ENCODE measurements at places on chromosomes 5 and 9.

- H3K27me3 ChIP-seq = peaks cover 13% of the 10 kb centered on the region
- no peaks in the 10 kb centered on the region for H3K4me1 ChIP-seq
- no peaks in the 10 kb centered on the region for H3K36me3 ChIP-seq
- DNase-seq = no peak
Measured at GRCh38 chr9:115495052-115495635, 377.2 kb upstream of the TNC start.

DNA sequence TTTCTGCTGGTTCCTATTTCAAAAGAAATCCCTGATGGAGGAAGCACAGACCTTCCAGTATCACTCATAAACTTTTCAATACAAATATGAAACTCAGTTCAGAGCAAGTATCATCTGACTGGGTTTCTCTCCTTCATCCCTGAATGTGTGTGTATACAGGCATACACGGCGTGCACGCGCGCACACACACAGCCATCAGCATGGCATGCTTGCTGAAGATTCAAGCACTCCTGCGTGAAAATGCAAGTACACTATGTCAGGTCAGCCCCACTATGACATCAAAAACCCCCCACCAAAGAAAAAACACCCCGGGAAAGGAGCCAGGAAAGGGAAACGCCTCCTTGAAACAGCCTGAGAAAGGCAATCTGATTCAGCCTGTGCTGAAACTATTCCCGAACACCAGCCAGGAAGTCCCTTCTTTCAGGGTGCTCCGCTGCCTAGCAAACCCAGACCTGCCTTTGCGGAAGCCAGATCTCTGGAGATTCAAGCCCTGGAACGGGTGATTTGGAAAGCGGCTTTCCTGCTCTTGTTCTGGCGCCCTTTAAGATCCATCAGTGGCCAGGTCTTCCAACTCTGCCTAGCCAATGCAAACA is 831 bp downstream of the KLHL3 start:
- peaks cover 24% of the 10 kb centered on the region for H3K4me1 ChIP-seq
- peak; percentile 32 for DNase-seq
- H3K4me3 ChIP-seq = no peak overlapping the region
- H3K27ac ChIP-seq = no peak overlapping the region
- peaks cover 7% of the 10 kb centered on the region for H3K36me3 ChIP-seq

- no peaks in the 10 kb centered on the region for H3K27me3 ChIP-seq
- DNase-seq = no peak
- H3K4me3 ChIP-seq = no peak overlapping the region
Measured at GRCh38 chr5:26329562-26330189, 708.7 kb downstream of the CDH9 start.

- no peak for DNase-seq
- H3K4me3 ChIP-seq = no peak overlapping the region
- H3K27me3 ChIP-seq = no peaks in the 10 kb centered on the region
- H3K27ac ChIP-seq = no peak overlapping the region
Measured at GRCh38 chr9:35349287-35349990, 140.5 kb upstream of the RUSC2 start.

DNA sequence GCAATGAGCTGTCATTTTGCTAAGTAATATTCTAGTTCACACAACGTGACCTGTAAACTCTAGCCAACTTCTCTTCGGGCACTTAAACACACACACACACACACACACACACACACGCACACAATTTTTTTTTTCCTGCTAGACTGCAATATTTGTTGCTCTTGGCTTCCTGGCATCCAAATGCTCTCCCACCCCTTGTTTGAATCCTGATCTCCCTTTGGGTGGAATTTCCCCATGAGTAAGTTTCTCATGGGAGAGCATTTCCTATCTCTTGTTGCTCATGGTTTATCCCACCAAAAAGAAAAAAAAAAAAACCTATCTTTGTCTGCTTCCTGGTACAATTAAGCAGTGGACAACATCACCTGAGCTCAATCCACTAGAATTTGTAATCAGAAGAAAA is 54.7 kb upstream of the TSLP start:
- no peaks in the 10 kb centered on the region for H3K36me3 ChIP-seq
- peak overlapping the region; percentile 2 for H3K27ac ChIP-seq
- H3K4me1 ChIP-seq = no peaks in the 10 kb centered on the region

DNA sequence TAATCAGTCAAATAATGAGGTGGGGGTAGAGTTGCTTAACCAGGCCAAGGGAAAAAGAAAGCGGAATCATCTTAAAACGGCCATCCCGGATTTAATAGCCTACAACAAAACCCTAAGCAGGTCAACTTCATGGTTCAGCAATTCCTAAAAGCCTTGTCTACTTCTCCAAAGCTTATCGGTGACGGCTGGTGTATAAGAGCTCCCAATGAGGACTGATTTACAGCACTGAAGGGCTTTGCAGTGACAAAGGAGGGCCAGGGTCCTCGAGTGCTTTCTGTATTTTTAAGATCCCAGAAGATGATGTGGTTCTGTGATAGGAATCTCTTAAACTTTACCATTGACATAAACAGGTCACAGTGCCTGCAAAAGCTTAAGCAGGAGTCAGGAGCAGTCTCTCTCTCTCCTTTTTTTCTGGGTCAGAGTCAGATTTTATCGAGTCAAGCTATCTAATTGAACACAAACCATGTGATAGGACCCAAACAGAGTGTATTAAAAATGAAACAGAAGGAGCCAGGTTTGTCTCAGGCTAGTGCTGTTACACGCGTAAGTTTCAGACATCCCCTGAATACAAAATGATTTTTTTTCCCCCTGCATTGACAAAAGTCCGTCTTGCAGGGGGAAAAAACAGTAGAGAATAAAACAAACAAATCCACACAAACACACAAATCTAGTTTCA is 663.6 kb upstream of the ZNF608 start:
- DNase-seq = no peak
- peaks cover 24% of the 10 kb centered on the region for H3K4me1 ChIP-seq
- no peaks in the 10 kb centered on the region for H3K27me3 ChIP-seq
- no peak overlapping the region for H3K27ac ChIP-seq

- H3K36me3 ChIP-seq = no peaks in the 10 kb centered on the region
- no peaks in the 10 kb centered on the region for H3K4me1 ChIP-seq
- no peak overlapping the region for H3K4me3 ChIP-seq
Measured at GRCh38 chr5:143781993-143782520, 29.9 kb upstream of the HMHB1 start.

DNA sequence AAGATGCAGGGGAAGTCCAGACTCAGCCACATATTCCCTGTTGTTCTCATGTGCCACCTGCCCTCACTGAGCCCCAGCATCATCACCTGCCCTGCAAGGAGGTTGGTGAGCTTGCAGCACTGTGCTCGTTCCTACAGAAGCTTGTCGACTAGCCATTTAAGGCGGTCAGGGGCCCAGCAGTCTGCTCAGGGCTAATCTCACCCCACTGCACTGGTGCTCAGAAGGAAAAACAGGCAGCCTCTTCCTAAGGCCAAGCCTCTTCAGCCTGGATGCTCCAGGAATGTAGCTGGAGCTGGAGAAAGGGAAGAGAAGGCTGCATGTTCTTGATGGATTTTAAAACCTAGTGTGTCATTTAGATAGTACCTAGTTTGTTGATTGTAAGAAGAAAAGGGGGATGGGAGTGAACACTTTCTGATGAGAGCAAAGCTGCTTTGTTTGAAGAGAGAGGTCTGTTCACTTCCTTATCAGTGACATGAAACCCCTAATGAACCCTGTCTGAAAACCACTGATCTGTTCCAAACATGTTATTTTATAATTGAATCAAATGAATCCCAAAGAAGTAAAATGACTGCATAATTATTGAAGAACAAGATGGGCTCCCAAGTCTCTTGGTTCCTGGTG is 10.6 kb upstream of the ASPN start:
- H3K36me3 ChIP-seq = peaks cover 2% of the 10 kb centered on the region
- H3K4me3 ChIP-seq = no peak overlapping the region
- H3K27me3 ChIP-seq = no peaks in the 10 kb centered on the region
- no peaks in the 10 kb centered on the region for H3K4me1 ChIP-seq
- DNase-seq = no peak

GRCh38 chr5:74422671-74423070 is 217.9 kb downstream of the ENC1 start:
- H3K36me3 ChIP-seq = no peaks in the 10 kb centered on the region
- peaks cover 5% of the 10 kb centered on the region for H3K27me3 ChIP-seq

DNA sequence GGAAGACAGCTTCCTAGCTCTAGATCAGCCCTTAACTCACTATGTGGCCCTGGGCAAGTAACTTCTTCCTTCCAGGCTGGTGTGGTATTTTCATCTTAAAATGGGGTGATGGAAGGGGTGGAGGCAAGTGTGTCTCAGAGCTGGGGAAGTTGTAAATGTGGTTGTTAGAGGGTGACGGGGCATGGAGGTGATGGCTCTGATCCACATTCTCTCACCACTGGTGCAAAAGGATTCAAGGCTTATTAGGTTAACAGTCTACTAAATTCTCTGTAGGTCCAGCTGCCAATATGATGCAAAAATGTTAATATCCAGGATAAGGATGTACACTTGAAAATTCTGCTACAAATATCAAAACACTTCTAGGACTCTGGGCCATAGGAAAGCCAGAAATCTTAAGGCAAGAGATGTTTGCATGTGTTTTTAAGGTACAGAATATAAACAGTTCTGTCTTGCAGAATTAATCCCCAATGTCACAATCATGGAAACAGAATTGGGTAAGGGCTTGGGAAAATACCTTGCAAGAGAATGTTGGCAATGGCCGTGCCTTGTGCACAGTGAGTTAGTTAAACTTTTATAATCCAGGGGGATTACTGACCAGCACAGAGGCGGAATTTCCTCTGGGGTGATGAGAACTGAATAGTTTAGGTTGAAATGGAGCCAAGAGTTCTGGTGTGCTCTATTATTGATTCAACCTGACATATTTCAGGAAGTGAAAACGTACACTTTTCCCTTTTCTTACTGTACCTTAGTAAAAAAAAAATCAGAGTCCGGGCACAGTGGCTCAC is 19.8 kb downstream of the TNFSF15 start:
- no peak overlapping the region for H3K27ac ChIP-seq

GRCh38 chr9:97808415-97808814 is 44.6 kb upstream of the FOXE1 start:
- no peak for DNase-seq
- peaks cover 29% of the 10 kb centered on the region for H3K27me3 ChIP-seq
- no peak overlapping the region for H3K4me3 ChIP-seq
- no peak overlapping the region for H3K27ac ChIP-seq

GRCh38 chr5:178125253-178125906 is 5.4 kb upstream of the RMND5B start:
- DNase-seq = no peak
- no peaks in the 10 kb centered on the region for H3K36me3 ChIP-seq

Data from activated naive CD8-positive, alpha-beta T cell treated with anti-CD3 and anti-CD28 coated beads, Interleukin-2, amount 50 U/mL, for 24 hours (primary cell).